Esophagus squamous epithelium (tissue), 5 donors: ENCODE measurements at places on chromosomes 5 and 9. TPM values are rescaled to one million over a fixed set of nuclear protein-coding genes. Genes with fewer than 3 reads are reported as not detected.

- DNase-seq = no peak
These were observed 29.5 kb upstream of the LHFPL2 start for GRCh38 chr5:78677777-78678668.

- no peak for DNase-seq
These were observed 680.7 kb downstream of the PRR16 start for GRCh38 chr5:121144764-121145163.

GRCh38 chr5:132253008-132253441 is 4.5 kb upstream of the PDLIM4 start:
- DNase-seq = no peak

DNA sequence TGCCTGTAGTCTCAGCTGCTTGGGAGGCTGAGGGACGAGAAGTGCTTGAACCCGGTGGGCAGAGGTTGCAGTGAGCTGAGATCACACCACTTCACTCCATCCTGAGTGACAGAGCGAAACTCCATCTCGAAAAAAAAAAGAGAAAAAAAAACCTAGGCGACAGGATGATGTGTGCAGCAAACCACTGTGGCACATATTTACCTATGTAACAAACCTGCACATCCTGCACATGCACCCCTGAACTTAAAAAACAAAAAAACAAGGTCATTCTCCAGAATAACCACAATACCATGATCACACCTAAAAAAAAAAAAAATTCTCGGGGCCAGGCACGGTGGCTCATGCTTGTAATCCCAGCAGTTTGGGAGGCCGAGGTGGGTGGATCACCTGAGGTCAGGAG is 7.5 kb upstream of the DOLPP1 start:
- DNase-seq = no peak

DNA sequence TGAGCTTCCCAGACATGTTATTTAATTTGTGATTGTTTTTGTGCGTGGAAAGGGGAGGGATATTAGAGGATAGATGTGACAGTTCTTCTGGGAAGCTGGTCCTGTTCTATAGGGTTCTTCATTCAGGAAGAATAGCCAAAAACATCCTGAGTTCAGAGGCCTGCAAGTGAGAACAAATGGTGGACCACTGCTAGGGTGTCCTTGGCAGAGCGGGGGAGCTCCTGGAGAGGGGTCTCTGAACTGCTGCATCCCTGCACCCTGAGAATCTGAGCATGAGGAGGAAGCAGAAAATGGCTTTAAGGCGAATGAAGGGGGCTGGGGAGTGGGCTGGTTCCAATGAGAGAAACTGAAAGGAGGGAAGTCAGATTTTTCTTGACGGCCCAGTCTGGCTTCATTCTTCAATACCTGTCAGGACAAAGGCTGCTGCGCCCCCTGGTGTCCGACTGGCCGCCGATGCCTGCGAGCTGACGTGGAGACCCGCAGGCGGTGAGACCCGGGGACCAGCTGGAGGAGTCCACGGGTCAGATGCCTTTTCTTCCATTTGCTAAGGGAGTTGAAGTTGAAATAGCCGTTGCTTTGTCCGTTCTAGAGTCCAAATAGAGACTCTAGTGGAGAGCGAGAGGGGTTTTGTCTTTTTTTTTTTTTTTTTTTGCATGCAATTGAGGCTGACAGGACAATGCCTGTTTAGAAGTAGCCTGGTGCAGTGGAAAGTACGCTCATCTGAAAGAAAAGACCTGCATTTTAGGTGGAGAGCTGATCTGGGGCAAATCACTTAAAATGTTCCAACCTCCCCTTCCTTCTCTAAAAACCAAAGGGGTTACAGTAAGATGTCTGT is 39.5 kb upstream of the NFIB start:
- no peak for DNase-seq

- DNase-seq = no peak
These were observed 84.4 kb downstream of the C9orf152 start for GRCh38 chr9:110123341-110124095.

- DNase-seq = no peak
These were observed 62.7 kb downstream of the PDE6A start for GRCh38 chr5:149881874-149882273.

DNA sequence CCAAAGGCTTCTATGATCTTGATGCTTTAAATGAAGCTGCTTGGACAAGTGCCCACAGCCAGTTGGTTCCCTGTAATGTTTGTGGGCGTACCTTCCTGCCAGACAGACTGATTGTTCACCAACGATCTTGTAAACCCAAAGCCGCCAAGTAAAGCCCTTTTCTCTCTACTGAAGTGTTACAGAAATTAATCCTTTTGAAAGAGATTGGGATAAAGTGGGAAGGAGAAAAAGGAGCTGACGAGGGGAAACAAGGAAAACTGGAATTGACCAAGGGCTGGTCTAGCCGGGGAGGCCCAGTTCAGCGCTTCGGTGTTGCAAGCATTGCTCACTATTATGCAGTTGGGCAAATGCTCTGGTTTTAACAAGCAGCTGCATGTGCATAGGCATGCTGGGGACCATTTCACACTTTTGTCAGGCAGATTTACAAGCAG is 53.2 kb downstream of the ZNF474 start:
- no peak for DNase-seq

DNA sequence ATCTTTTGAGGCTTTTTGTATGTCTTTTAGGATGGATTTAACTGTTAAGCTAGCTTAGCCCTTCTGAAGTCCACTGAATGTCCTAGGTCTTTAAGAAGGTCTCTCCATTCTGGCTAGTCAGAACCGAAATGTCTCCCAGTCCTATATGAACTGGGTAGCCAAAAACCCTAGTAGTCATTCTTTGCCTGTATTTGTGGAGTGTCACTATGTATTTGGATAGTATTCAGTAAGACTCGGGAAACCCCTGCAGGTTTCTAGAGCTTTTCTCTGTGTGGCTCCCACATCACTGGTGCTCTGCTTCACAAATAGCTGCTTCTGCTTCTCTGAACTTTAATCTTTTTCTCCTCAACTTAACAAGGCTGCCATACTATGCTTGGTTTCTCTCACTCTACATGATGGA is 68.0 kb downstream of the RIC1 start:
- no peak for DNase-seq

GRCh38 chr9:108766626-108767161 is 89.1 kb downstream of the ACTL7B start:
- no peak for DNase-seq

DNA sequence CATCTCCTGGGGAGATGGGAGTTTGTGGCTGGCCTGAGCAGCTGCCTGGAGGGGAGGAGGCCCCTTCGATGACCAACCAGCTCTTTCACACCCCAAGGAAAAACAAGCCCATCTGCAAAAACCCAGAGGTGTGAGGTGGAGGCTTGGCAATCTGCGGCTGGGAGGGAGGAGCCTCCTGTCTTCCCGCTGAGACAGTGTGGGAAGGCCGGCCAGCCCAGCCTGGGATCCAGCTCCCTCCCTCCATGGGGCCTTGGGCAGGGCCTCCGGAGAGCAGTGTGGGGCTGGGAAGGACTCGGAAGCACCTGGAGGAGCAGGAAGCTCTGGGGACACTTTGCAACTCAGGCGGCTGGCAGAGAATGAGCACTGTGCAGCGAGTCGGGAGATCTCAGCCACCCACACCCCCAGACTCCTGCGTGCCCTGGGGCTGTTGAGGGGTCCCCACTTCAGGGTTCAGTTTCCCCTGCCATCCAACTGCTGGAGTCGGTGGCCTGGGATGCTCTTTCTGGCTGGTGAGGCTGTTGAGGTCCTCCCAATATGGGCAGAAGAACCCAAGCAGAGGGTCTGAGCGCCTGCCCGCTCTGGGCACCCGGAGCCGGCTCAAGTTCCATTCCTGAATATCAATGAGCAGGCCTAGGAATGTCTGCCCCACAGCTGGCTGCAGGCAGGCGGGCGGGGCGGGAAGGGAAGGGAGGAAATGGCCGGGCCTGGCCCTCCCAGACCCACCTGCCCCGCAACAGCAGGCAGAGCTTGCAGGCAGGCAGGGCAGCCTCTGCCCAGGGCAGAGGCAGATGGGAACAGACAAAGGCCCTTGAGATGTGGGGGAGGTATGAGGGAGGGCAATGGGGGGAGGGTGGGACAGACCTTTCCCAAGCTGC is 101.1 kb downstream of the FGF18 start:
- DNase-seq = no peak

DNA sequence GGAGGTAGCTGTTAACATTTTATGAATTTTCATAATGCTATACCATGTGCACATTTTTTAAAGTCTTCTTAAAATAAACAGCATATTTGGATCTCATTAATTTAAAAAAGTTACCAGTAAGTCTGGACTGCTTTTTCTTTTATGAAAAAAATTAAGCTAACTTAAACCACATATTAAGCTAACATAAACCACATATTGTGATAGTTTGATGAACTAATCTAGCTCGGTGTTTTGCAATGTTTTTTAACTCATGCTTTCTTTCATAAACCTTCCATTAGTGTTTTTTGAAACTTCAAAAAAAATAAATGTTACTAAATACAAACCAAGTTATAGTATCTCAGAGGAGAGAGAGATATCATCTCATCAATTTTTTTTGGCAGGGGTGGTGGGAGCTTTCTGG is 26.5 kb downstream of the POLK start:
- no peak for DNase-seq

Gene OBP2B
- total RNA-seq = not detected

Gene NAIP
- total RNA-seq = 4.1 TPM

Gene PHYHD1
- 3.7 TPM for total RNA-seq

Gene ANKRD20A1
- total RNA-seq = 1.8 TPM

Gene ZNF354C
- 4.8 TPM for total RNA-seq

Gene SEC24A
- 30.9 TPM for total RNA-seq

Gene GOLGA2
- 92.0 TPM for total RNA-seq

Gene ZNF608
- total RNA-seq = 25.7 TPM

Gene NFIB
- total RNA-seq = 16.8 TPM

Gene RHOBTB3
- 4.7 TPM for total RNA-seq

Gene F2RL2
- total RNA-seq = 0.76 TPM
